ENCODE measurements at places on chromosomes 7 and 10. TPM values are rescaled to one million over a fixed set of nuclear protein-coding genes. Genes with fewer than 3 reads are reported as not detected.

The PROSER2 gene
- total RNA-seq: 98.4 TPM

The BMPR1A gene
- 44.1 TPM for total RNA-seq

The WDR86 gene
- 139 TPM for total RNA-seq

The ZNF365 gene
- not detected for total RNA-seq

Measured in tibial nerve (tissue), 4 donors.